ENCODE measurements at places on chromosomes 13 and 19.
A peak's percentile ranks its signal among the peaks of the same experiment; 100 is the strongest.

GRCh38 chr13:78187781-78188180 lies 269.1 kb upstream of the EDNRB start:
- DNase-seq = no peak

- DNase-seq = no peak
Observed at GRCh38 chr19:52221831-52222375, 32.1 kb downstream of the PPP2R1A start.

DNA sequence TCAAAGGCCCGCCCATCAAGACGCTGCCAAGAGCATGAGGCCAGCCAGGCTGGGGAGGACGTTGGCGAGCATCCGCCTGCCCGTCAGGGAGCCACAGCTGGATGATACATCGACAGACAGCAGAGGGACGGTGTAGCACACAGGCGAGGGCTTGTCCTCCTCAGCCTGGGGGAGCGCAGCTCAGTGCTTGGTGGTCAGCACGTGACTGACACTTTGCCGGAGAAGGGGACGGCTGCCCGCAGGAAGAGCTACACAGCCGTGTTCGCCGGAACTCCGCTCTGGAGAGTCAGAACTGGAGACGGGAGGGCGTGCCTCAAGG lies 34.1 kb downstream of the CSNK1G2 start:
- DNase-seq = no peak

DNA sequence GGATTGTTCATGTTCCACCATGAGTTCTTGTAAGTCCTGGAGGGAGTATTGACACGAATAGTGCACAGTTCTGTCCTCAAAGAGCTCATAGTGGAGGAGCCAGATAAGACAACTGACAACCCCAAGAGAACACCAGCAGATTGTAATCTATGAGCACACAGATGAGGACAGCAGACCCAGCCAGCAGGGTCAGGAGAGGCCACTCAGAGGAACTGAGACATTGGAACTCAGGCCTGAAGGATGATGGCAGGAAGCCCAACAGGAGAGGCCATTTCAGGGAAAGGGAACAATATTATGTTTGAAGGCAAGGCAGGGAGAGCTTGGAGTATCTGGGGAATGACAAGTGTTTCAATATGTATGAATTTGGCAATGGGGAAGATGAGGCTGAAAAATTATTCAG lies 63.7 kb upstream of the IPO5 start:
- no peak for DNase-seq

DNA sequence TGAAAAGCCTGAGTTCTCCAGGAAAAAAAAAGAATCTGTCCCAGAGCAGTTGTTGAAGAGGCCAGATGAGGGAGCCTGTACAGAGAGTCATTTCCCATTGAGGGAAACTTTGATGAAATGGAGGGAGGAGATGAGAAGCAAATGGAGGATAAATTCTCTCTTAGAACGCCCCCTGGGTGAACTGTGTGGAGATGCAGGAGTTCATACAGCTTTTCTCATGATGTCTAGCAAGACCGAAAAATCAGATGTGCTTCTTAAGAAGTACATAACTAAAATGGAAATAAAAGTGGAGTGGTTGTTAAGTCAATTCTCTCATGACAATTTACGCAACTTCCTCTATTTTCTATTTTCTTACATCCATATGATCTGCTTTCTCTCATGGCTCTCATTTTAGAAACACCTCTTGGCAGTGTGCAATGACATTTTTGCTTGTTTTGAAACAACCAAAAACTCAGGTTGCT lies 1263.1 kb downstream of the PCDH9 start:
- DNase-seq = peak; percentile 20

All from NCI-H524 (cell line).